ENCODE measurements at places on chromosomes 3 and 15.

- DNase-seq = no peak
Measured at GRCh38 chr3:16884084-16884747, 539 bp upstream of the PLCL2 start.

DNA sequence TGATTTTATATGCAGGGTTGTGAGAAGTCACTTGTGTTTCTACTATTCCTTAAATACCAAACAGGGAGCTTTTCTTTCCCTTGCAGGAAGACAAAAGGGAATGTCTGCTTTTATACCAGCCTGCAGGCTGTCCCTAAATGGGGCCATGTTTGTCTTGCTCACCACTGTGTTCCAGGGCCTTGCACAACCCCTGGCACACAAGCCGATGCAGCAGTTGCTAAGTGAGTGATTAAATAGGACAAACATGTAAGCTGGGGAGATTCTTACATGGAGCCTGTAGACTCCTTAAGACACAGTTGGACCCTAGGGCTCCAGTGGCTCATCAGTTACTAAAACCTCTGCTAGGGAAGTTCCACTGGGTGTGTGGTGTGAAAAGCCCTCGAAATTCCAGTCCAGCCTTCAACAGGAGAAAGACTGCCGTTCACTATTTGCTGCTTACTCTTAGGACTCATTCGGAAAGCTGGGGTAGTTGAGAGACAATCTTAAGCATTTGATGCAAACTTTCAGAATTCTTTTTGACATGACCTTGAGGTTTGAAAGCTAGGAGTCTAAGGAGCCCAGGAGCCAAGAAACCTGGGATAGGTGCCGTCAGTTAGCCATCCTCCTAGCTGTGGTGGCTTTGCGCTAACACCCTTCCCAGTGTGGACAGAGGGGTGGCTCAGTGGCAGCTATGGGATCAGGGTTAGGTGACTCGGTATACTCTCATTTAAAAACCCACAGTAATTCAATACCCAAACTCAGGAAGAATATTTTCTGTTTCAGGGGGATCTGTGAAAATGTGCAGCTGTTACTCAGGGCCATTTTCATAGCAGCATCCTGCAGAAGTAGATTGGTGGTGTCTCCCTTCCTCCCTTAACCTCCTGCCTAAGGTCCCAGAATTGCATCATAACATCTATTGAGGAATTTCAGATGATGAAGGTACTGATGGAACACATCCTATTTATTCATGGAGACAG, 39.1 kb downstream of the SYNM start:
- DNase-seq = no peak

DNA sequence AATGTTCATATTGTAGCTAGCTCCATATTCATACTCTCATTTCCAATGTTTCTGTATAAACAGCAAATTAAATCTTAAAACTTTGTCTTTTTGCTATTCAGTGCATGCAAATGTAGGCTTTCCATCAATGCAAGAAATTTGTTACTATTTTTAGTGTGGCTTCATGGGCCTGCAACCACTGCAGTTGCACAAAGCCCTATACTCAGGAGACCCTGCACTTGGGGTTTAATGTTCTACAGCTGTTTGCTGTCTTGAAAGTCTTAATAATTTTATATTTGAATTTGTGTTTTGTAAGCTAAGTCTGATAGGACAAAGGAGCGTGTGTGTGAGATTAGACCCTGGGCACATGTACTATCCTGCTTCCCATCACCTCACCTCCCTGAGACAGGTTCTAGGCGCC, 9.6 kb downstream of the PYDC2 start:
- DNase-seq = no peak

- no peak for DNase-seq
Measured at GRCh38 chr3:107387555-107387954, 10.3 kb downstream of the CCDC54 start.

GRCh38 chr3:113585720-113586119, 53.4 kb downstream of the SIDT1 start:
- no peak for DNase-seq

DNA sequence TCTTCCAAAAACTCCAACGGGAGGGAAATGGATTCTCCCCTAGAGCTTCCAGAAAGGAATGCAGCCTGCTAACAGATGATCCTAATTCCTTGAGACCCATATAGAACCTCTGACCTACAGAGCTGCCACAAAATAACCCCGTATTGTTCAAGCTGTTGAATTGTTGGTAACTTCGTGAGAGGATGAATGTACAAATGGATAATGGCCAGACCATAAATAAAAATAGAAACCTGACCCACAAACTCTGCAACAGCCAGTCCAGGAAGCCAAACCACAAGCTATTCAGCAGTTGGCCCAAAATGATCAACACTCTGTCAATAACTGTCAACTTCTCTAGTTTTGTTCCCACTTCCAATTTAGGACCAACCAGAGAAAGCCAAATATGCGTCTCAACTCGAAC, 414.0 kb upstream of the ZNF717 start:
- no peak for DNase-seq

DNA sequence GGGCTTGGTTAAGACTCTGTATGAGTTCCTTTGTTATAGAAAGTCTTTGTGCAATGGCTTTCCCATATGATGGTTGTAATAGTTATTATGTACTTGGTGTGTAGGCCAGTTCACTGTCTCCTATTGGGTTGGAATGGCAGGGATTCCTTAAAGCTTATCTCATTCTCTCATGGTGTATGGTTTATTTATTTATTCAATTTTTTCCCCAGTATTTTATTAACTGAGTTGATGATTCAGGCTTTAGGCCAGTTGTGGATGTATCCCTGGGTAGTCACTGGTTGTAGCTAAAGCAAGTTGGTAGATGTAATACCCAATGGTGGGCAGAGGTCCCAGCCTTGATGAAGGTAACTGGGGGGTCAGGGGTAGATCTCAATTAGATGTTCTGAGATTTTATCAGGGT, 349.4 kb downstream of the DOCK3 start:
- no peak for DNase-seq

DNA sequence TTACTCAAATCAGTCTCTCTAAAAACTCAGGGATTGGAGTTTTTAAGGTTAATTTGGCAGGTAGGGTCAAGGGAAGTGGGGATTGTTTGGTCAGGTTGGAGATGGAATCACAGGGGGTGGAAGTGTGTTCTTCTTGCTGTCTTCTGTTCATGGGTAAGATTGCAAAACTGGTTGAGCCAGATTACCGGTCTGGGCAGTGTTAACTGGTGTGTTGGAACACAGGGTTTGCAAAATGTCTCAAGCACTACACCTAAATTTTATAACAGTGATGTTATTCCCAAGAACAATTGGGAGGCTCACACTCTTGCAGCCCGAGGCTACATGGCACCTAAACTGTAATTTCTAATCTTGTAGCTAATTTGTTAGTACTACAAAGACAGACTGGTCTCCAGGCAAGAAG, 425.4 kb downstream of the PLOD2 start:
- DNase-seq = no peak

DNA sequence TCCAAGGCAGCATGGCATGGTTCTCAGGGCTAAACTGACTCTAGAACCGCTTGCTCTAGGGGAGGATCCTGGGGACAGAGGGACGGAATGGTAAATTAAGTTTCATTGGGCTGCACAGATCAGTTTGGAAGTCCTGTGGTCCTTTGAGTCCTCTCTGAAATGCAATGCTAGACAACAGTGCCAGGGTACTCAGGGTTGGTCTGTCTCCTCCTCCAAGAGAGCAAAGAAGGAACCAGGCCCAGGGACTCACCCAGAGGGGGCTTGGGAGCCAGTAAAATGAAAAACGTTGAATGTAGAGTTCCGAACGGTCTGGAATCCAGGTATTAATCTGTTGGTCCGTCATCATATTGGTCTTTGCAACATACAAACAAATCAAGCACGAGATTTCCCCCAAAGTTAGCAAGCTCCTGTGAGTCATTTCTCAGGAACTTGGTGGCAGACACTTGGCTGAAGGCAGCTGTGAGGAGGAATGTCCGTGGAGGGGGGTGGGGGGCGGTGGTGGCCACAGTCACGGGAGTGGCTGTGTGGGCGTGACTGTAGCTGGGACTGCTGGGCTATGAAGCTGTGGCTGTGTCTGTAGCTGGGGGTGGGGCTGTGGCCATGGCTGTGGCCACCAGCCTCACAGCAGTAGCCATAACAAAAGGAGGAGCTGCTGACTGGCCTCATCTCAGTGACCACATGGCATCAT, 361.0 kb downstream of the SHQ1 start:
- DNase-seq = no peak

DNA sequence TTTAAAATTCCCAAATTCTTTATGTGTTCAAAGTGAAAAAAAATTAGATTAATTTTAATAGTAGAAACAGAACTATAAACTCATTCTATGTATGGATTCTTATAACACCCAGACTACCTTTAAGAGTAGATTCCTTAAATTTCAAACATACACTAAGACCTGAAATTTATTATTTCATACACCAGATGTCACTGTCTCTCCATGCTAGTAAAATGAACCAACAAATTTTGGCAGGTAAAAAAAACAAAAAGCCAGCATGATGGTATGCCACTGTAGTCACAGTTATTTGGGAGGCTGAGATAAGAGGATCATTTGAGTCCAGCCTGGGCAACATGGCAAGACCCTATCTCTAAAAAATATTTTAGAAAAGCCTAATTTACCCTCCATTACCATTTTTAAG, 461.3 kb upstream of the NAALADL2 start:
- DNase-seq = peak; percentile 43

DNA sequence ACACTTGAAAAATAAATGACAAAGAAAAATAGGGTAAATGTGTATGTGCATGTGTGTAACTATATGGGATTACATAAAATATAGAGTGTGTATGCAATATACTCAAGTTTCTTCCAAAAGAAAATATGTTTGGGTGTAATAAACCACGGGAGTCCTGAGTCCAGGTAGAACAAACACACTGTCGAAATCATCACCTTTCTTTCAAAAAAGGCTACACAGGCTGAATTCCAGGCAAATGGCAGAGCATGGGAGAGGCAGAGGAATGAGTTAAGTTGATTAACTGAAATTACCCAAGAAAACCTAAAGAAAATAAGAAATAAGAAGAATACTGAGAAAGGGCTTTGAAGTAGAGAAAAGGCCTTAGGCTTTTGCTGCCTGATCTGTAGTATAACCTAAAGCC, 26.1 kb downstream of the CEP152 start:
- no peak for DNase-seq

GRCh38 chr15:85849946-85850345, 55.2 kb upstream of the KLHL25 start:
- DNase-seq = no peak

DNA sequence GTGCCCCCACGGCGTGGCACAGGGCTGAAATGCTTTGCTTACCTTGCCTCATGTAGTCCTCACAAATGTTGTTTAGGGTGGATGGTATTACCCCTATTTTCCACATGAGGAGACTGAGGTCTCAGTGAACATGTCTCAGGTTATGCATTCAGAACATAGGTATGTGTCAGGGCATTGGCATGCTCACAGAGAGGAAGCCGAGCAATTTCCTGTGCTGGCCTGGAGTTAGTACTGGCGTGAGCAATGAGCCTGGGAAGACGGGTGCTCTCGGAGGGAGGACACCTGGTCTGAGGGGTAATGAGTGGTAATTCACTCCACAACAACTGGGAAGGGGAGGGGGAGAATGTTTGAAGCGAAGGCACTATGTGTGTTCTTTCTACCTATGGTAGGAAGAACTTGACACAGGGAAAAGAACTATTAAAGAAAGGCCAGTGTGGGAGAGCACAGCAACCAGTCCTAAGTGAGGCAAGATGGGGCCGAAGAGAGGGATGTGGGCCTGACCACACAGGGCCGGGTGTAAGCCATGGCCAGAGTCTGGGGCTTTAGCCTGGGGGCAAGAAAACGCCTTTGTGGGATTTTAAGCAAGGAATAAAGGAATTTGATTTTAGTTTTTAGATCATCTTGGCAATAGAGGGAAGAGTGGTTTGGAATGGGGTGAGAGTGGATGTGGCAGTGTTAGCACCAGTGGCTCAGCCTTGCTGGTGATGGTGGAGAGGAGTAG, 4.9 kb upstream of the FAM131A start:
- DNase-seq = no peak

GRCh38 chr3:166013073-166013679, 176.0 kb upstream of the BCHE start:
- DNase-seq = peak; percentile 27

DNA sequence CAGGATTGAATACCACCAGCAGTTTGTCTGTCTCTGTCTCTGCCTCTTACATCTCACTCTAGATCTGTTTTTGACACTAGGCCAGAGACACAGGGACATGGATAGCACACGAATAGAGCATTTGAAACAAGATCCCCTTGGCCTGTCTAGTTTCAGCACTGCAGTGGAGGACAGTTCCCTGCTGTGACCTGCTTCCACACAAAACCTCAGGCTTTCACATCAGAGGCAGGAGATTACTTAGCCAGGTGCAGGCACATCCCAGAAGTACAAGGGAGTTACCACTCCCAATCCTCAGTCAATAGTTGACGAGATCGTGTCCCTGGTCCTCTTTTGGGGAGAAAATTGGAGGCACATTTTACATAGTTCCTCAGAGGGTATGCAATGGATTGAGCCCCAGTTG, 34.0 kb upstream of the CCK start:
- no peak for DNase-seq

DNA sequence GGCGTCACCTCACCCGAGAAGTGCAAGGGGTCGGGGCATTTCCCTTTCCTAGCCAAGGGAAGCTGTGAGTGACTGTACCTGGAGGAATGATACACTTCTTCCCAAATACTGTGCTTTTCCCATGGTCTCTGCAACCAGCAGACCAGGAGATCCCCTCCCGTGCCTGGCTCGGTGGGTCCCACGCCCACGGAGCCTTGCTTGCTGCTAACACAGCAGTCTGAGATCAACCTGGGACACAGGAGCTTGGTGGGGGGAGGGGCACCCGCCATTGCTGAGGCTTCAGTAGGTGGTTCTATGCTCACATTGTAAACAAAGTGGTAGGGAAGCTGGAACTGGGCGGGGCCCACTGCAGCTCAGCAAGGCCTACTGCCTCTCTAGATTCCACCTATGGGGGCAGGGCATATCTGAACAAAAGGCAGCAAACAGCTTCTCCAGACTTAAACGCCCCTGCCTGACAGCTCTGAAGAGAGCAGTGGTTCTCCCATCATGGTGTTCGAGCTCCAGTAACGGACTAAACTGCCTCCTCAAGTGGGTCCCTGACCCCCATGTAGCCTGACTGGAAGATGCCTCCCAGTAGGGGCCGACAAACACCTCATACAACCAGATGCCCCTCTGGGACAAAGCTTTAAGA, 31.4 kb upstream of the ABHD5 start:
- DNase-seq = no peak

- DNase-seq = peak; percentile 71
Measured at GRCh38 chr3:180804916-180805315, 107.6 kb upstream of the FXR1 start.

- no peak for DNase-seq
Measured at GRCh38 chr15:48058371-48058770, 62.4 kb upstream of the SLC24A5 start.

DNA sequence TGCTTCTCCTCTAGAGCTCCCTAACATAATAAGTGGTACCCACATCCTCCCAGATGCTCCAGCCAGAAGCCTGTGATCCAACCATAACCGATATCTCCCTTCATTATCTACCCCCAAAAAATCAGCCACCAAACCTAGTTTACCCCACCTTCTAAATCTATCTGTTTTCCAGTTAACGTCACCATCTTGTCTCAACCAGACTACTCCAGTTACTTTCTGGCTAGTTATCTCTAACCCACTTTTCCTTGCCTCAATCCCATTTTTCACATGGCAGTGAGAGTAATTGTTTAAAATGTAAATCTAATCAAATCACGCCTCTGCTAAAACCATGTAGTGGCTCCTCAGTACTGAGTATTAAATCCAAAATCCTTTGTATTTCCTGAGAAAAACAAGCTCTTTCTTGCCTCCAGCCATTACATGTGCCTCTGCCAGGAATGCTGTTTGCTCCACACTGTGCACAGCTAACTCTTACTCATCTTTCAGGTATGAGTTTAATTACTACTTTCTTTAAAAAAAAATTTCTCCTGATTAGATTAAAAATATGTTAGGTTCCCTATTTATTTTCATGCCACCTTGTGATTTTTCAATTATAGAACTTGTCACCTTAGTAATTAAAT, 15.4 kb downstream of the CCDC54 start:
- DNase-seq = no peak

Measured in NCI-H2081 treated with DMSO at 0.1 percent for 48 hours (cell line).